ENCODE measurements at places on chromosomes 5 and 9.

DNA sequence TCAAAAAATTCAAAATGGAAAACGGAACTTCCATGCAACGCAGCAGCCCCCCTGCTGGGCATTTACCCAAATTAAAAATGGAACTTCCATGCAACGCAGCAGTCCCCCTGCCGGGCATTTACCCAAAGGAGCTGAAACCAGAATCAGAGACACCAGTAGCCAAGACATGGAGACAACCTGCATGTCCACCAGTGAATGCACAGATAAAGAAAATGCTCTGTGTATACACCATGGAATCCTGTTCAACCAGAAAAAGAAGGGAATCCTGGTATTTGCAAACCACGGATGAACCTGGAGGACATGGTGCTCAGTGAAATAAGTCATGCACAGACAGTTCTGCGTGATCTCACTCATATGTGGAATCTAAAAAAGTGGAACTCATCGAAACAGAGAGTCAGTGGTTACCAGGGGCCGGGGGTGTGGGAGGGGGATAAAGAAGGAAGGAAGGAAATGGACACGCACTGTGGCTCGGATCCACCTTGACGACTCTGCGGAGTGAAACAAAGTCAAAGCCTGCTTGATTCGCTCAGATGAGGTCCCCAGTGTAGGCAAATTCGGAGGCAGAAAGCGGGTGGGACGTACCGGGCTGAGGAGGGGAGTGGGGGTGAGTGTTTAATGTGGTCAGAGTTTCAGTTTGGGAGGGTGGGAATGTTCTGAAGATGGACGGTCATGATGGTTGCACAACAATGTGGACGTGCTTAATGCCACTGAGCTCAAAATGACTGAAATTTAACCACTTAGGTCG is 40.2 kb upstream of the EXOC3 start:
- peak; percentile 45 for DNase-seq

- no peak for DNase-seq
These were observed 188.7 kb downstream of the HSPA4 start for GRCh38 chr5:133240425-133241091.

DNA sequence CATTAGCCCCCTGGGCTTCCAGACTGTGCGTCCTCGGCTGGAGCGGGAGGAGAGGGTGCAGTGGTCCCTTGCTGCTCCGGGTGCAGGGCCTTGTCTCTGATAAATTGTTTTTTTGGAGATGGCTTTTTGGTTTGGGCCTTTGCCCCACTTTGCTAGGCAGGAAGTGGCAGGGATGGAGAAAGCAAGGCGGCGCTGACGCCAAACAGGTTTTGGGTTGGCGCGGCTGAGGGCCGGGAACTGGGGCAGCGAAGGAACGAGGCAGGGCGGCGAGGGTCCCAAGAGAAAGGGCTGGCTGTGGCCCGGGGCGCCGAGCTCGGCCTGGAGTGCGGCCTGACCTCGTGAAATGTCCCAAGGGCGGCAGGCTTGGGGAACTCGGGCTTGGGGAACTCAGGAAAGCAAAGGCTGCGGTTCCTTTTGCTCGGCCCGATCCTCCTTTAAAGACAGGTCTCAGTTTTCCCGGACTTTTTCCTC is 4.1 kb downstream of the LHX2 start:
- peak; percentile 60 for DNase-seq

- no peak for DNase-seq
These were observed 53.9 kb downstream of the RAI14 start for GRCh38 chr5:34709861-34710673.

DNA sequence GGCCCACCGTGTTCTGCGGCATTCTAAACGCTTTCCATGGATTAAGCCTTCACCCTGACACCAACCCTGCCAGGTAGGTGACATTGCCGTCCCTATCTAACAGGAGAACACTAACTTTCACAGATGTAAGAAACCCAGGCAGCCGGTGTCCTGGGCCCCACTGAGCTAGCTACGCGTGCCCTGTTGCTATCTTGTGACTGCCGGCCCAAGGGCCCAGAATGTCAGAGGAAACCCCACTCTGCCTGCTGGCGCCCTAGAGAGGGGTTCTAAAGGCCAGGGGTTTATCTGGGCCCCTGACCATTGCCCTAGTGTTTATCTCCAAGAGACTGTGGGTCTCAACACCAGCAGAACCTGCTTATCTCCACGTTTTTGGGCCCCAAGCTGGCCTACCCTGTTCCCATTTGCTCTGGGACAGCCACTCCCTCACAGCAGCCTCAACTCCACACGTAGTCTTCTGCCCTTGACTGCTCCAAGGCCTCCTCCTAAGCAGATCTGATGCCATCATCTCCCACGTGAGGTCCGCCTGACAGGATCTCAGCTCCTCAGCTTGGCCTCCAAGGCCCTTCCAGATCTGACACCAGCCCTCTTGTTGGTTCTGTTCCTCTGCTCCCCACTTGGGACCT is 18.1 kb upstream of the ZBTB34 start:
- DNase-seq: no peak

- DNase-seq: no peak
These were observed 110.0 kb downstream of the SLC28A3 start for GRCh38 chr9:84230355-84231145.

DNA sequence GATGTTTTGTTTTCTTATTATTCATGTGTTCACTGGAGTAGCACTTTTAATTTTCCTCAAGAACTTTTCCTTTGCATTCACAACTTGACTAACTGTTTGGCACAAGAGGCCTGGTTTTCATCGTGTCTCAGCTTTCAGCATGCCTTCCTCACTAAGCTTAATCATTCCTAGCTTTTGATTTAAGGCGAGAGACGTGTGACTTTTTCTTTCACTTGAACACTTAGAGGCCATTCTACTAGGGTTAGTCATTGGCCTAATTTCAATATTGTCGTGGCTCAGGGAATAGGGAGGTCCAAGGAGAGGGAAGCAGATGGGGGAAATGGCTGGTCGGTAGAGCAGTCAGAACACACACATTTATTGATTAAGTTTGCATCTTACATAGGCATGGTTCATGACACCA is 94.0 kb downstream of the ZNF462 start:
- DNase-seq: no peak

DNA sequence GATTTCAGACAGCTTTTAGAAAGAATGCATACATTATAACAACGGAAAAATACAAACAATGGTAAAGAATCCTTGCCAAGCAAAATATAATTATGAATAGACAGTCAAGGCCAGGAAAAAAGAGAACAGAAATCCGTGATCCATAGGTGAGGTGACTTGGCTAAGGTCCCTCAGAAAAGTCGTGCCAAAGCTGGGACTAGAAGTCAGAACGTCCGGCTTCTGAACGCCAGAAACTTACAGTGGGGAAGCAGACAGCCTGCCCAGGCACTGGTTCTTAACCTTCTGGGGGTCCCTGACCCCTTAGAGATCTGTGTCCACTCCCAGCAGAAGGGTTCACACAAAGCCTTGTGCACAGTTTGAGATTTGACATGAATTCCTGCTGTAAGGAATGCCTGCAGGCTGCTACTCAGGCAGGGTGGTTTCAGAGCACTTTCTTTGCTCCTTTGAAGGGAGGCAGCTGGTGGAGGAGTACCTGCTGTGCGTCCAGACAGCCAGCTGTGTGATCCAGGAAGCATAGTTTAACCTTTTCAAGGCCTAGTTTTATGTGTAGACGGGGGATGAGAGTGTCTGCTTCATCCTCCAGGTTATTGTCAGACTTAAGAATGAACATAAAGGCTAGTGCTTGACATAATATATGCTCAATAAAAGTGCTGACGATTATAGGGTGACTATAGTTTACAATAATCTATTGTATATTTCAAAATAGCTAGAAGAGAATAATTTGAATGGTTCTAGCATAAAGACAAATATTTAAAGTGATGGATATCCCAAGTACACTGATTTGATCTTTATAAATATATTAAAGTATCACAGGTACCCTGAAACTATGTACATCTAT is 852 bp downstream of the ARHGEF37 start:
- no peak for DNase-seq

GRCh38 chr5:92687821-92688722 is 892.9 kb downstream of the NR2F1-AS1 start:
- no peak for DNase-seq

GRCh38 chr5:73422164-73422563 is 26.4 kb downstream of the FOXD1 start:
- no peak for DNase-seq

DNA sequence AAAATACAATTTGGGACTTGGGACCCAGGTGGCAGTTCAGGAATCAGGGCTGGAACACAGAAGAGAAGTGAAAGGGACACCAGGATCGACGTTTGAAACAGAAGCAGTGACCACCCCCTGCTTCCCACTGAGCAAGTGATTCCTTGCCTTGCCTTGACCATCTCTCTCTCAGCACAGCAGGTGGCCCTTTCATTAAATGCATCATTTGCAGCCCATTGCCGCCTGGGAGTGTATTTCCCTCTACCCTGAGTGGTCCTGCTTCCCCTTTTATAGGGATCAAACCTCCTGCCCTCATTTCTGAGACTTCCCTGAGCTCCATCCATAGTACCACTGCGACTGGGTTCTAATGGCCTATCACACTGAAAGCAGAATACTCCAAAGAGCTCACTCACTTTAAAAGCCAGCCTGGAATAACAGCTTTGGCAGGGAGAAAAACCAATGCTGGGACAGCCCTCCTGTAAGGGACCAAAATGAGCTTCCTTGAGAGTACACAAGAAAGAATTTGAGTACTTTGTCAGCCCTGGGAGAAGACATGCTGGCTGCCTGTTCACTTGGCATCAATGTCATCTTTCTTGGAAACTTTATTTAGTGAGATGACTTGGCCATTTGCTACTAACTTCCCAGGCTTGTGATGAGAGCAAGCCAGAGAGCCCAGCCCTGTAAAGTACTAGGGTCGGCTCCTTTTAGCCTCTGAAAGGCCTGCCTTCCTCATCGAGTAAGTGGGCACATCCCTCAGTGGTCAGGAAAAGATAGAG is 149.7 kb downstream of the SLIT3 start:
- no peak for DNase-seq

GRCh38 chr9:91163773-91164471 is 197.8 kb downstream of the AUH start:
- no peak for DNase-seq

DNA sequence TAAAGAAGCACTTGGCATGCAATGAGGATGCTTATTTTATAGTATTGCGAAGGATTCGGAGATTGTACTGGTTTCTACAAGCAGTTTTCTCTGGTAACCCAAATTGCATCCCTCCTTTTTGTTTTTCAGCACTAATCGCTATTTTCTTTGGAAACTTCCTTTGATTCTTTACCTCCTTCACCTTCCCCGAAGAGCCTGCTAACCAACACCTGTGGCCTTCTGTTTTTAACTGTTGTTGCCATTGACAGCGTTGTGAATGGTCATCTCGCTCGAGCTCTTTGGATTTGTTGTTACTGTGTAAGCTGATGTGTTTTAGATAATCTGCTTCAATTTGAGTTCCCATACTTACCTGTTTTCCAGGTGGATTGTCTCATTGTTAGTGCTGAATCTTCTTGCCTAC is 1.1 kb downstream of the CNOT6 start:
- no peak for DNase-seq

DNA sequence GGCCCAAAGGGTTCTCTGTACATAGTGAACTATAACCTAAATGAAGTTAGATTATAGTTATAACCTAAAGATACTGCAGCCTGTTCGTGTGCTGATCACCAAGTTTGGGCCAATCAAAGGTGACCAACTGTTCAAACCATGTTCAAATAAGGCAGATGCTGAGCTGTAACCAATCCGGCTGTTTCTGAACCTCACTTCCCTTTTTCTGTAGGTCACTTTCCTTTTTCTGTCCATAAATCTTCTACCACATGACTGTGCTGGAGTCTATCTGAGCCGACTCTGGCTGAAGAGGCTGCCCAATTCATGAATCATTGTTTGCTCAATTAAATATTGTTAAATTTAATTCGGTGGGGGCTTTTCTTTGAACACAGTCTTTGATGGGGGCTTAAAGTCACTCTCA is 1920.2 kb downstream of the MAT2B start:
- DNase-seq: no peak

DNA sequence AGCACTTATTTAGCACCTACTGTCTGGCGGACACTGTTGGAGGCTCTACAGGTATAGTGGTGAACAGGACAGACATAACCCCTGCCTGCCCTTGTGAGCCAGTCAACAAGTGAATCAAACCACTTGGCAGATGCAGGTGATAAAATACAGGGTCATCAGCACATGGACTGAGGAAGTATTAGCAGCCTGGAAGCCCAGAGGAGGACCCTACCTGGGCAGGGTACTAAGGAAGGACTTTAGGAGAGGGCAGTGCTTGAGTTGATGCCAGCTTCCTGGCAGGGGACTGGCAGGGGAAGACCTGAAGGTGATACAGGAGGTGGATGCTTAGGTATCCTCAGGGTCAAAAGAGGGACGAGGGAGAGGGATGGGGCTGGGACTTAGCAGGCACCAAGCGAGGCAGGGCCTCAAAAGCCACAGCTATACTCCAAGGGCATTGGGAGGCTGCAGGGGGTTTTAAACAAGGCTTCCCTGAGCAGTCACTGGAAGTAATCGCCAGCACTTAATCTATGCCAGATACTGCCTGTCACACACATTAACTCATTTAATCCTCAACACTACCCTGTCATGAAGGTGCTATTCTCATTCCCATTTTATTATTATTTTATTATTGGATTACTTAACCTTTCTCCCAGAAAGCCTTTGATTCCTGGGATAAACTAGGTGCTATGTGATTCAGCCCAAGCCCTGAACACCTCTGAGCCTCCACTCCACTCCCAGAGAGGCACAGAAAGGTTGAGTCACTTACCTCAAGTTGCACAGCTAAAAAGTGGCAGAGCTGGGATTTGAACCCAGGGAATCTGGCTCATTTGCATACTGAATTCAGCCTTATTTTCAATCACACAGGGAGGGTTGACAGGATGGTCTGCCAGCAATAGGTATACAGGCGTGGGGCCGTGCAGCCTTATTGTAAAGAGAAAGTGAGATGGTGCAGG is 63.8 kb upstream of the ORM1 start:
- no peak for DNase-seq

DNA sequence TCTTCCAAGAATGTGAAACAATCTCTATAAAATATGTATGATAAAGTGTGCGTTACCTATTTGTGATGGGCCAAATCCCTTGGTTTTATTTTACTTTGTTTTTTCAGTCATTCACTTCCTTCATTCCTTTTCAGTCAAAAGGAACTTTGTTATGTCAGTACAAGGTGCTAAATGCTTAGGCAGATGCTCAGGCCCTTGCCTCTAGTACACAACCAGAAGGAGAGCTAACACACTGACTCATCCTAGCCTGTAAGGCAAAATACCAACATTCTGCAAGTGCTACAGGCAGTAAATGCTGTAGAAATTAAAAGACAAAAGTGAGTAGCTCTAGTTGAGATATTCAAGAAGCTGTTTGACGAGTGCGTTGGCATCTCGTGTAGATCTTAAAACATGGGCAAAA is 49.4 kb downstream of the TRPM6 start:
- no peak for DNase-seq

GRCh38 chr9:22374051-22374450 is 72.6 kb upstream of the DMRTA1 start:
- DNase-seq: no peak
